ENCODE measurements at places on chromosomes 12 and 14.

DNA sequence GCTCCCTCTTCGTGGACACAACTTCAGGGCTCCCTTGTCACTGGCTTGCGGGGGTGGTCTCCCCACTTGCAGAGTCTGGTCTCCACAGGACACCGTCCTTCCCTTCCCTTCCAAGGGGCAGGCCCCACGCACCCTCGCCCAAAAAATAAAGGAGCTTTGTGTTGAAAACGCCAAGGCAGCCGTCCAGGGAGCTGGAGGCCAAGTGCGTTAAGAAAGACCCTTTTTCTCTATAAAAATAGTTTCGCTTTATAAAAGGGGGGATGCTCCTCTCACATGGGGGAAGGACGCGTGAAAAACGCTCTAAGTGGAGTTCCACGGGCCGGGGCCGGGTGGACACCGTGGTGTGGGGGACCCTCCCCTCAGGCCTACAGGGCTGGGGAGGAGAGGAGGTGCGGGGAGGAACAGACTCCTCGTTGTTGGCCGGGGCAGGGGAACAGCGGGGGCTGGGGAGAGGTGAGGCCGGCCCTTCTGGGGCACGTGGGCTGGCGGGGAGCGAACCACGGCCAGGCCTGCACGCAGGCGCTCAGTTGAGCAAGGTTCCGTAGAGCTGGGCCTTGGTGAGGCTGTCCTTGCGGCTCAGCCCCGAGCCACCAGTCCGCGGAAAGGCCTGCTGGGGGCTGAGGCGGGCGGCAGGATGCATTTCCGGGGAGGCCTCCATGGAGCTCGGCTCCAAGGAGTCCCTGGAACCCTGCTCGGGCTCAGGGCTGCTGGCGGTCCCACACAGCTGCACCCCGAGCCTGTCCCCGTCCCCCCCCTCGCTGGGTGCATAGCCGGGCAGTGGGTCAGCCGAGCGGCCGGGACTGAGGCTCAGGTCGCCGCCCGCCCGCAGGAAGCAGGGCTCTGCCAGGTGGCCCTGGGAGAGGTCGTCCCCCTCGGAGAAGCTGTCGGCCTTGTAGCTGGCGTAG, 49.5 kb downstream of the BEGAIN start:
- no peak for DNase-seq

DNA sequence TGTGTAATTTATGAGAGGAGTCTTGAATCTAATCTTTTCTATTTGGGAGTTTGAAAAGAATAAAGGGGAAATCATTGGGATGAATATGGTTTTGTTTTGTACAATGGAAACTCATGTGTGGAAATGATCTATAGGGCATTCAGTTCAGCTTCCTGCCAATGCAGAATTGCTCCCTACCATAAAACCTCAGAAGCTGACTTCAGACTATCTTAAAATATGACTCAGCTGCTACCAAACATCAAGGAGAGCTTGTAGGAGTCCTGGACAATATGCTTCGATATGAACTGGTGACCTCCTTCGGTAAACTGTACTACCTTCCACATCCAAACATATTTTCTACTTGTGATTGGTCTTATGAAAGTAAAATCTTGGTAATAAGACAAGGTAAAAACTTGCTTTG, 160.6 kb downstream of the CAPZA3 start:
- no peak for DNase-seq

- DNase-seq = no peak
Measured at GRCh38 chr14:32010604-32011125, 66.4 kb upstream of the ARHGAP5 start.

DNA sequence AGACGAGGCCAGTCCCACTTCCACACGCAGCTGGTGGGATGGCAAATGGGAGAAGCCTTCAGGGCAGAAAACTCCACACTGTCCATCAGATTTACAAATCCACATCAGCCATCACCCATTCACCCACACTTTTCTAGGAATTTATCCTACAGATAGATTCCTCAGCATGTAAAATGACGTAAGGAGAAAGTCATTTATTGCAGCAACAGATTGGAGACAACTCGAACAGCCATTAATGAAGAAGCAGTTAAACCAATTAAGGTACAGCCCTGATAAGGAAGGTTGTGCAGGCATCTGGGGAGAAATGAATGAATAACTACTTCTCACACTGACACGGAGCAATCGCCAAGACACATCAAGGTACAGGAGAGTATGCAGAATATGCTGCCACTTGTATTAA, 26.2 kb downstream of the PRKAB1 start:
- DNase-seq = no peak

GRCh38 chr12:2294651-2295475, 242.1 kb downstream of the CACNA1C start:
- DNase-seq = no peak

- no peak for DNase-seq
Measured at GRCh38 chr12:50753232-50753769, 10.6 kb upstream of the ATF1 start.

DNA sequence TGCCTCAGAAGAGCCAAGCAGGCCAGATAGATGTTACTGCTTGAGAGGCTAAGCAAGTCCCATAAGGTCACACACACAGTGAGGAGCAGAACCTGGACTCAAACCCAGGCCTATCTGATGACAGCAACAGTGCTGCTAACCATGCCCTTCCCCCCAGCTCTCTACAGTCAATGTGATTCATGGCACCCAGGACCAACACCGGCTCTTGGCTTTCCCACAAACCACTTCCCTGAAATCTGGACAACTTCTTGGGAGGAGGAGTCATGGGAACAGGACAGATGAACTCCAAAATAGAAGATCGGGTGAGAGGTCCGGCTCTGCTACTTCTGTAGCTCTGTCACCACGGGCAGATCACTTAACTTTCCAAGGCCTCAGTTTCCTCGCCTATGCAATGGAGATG, 716 bp upstream of the PTGDR start:
- no peak for DNase-seq

DNA sequence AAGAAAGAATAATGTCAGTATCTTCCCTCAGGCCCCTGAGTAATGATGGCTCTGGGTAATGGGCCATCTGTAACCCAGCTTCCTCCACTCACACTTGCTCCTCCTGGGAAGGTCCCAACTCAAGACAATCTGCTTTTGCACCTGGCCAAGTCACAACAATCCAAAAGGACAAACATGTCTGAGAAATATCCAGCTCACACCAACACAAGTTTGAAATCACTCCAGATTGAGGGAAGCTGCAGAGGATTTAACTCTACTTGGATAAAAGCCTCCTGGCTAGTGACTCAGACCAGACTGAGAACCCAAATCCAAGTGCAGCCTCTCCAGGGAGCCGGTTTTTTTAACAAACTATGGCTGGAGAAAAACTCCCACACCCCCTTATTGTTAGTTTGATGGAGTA, 34.2 kb downstream of the RTRAF start:
- peak; percentile 64 for DNase-seq

DNA sequence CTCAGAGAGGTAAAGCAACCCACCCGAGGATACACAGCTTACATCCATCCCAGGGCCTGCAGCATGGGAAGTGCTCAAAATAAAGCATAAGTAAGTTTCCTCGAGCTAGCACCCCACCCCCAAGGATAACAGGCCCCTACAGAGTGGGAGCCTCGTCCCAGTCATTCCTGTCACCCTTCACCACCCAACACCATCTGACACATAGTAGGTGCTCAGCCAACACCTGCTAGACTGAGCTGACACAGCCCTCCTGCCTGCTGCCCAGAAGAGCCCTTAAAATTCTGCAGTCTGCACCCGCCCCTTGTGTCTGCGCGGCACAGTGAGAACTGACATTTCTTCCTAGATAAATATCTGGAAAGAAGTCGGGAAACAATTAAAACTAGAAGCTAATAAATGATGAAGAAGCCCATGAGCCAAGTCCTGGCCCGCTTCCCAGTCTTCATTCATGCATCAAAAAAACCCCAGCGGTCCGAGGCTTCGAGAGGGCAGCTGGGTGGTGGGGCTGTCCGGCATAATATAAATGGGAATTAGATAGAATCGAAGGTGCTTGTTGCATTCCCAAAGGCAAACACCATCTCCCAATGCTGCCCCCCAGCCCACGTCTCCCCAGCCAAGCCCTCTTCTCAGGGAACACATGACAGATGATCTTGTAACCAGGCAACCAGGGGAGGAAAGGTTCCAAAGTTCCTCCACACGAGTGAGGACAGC, 76.2 kb downstream of the BCL11B start:
- no peak for DNase-seq

- no peak for DNase-seq
Measured at GRCh38 chr14:64610049-64610746, 60.4 kb downstream of the PPP1R36 start.

DNA sequence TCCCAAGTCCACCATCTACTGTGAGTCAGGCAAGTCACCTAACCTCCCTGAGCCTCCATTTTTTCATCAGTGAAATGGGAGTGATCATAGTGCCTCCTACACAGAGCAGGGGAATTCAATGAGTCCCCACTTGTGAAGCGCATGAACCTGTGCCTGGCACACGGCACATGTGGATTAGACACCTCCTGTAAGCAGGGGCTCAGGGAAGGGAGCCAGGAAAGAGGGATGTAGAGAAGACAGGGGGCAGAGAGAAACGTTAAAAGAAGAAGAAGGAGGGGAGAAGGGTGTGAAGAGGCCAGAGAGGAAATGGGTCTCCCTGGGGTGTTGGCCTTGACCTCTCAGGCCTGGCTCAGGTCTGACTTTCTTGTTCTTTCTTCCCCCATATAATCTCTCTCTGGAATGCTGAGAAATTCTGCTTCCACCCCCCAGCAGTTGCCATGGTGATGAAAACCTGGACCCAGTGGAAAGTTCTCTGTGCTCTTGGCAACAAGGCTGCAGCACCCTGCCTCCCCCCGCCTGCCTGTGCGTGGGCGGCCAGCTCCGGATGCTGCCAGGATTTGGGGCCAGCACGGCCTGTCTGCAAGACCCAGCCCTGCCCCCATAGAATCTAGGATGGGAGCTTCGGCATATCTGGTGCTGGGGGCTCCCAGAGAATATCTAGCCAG, 94.5 kb downstream of the CALM1 start:
- peak; percentile 21 for DNase-seq

- no peak for DNase-seq
Measured at GRCh38 chr12:113261847-113262470, 40.7 kb downstream of the TPCN1 start.

GRCh38 chr14:96536807-96537206, 34.6 kb downstream of the PAPOLA start:
- no peak for DNase-seq

DNA sequence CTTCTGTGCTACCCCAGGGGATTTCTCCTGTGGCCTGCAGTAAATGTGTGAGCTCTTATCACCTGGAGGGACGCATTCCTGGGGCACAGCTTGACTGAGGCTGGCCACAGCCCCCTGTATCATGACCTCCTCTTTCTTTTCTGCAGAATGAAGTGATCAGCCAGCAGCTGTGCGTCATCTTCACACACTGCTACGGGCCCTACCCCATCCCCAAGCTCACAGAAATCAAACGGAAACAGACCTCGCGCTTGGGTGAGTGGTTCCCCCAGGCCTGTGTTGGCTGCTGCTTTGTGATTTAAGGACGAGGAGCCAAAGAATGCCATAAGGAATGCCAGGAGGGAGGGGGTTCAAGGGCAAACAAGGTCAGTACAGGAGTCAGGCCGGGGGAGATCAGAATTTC, 50.5 kb upstream of the PWP1 start:
- DNase-seq = peak; percentile 5

DNA sequence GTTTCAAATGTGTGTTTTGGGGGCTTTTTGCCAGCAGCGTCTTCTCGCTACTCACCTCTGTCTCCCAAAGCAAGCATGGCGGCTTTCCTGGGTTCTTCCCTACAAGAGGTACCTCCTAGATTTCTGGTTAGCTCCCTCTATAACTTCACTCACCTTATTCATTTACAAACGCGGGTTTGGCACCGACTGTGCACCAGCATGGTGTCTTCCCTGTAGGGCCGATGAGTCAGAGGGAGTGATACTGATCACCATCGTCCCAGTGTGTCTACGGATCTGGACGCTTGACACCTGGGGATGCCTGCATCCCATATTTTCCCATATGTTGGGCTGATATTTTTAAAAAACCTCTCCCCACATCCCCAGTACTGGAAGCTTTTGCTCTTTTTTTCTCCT, 8.0 kb upstream of the SERPINA12 start:
- no peak for DNase-seq

- no peak for DNase-seq
Measured at GRCh38 chr14:53381895-53382294, 228.8 kb upstream of the DDHD1 start.

All from fibroblast of skin of left biceps (primary cell).